Spleen (tissue), 13 donors: ENCODE measurements at places on chromosomes 13 and 19. TPM values are rescaled to one million over a fixed set of nuclear protein-coding genes. Genes with fewer than 3 reads are reported as not detected.

DNA sequence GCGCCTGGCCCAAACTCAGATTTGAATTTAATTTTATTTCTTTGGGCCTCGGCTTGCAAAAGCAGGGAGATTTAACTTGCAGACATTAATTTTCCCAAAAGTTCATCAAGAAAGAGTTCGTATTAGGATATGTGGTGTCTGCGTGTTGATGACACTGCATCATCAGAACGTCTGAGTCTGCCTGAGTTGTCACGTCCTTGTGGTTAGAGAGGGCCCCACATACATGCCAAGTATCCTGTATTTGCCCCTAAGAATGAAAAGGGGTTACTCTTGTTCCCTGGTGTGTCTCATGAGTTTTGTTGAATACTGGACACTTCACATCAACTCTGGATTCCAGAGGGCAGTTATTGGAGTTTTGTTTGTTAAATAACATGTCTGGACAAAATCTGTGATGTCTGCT, 5.6 kb upstream of the TEX29 start:
- no peak for DNase-seq

DNA sequence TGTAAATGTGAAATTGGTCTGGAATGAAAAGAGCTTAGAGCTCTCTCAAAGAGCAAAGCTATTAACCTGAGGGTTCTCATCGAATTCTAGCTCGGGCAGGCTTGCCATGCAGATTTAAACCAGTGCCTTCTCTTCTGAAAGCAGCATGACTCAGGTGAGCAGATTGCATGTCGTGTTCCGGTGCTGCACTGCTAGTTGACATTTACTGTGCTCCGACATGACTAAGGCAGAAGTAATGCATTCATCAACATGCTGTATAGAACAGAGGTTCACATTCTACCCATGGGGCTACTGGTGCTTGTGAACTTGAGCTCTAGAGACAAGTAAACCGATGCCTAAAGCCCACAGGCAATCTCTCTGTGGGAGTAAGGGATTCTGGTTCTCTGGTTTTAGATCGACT, 947.7 kb downstream of the EFNB2 start:
- no peak for DNase-seq

- DNase-seq = no peak
Observed at GRCh38 chr19:12886969-12887747, at the start of gene KLF1. TSS of gene KLF1 (minus strand) at chr19:12887201. CDS start at chr19:12887140, 61 bp downstream.

GRCh38 chr13:103573446-103573845, 507.2 kb upstream of the SLC10A2 start:
- no peak for DNase-seq

GRCh38 chr13:93304868-93305613, 78.4 kb downstream of the GPC6 start:
- DNase-seq = no peak

OR7A5 gene
- not detected for total RNA-seq

LRRC4B gene
- 1.6 TPM for total RNA-seq

GDF15 gene
- total RNA-seq = 1.9 TPM

C19orf38 gene
- total RNA-seq = 39.2 TPM
